Transverse colon (tissue), 4 donors: ENCODE measurements at places on chromosomes 2 and 18. TPM values are rescaled to one million over a fixed set of nuclear protein-coding genes. Genes with fewer than 3 reads are reported as not detected.

GRCh38 chr2:184599054-184599871, 934 bp downstream of the ZNF804A start:
- H3K36me3 ChIP-seq, result no peaks in the 10 kb centered on the region
- no peak for DNase-seq
- peak overlapping the region; percentile 25 for H3K27ac ChIP-seq
- H3K4me3 ChIP-seq, result peak overlapping the region; percentile 52

DNA sequence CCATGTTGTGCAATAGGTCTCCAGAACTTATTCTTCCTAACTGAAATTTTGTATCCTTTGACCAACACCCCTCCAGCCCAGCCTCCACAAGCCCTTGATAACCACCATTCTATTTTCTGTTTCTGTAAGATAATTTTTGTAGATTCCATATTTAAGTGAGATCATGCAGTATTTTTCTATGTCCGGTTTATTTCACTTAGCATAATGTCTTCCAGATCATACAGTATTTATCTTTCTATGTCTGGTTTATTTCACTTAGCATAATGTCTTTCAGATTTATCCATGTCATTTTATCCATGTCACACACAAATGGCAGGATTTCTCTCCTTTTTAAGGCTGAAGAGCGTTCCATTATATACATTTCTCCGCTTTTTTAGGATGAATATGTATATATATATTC, 24.4 kb upstream of the ONECUT2 start:
- H3K4me3 ChIP-seq, result no peak overlapping the region
- H3K36me3 ChIP-seq, result no peaks in the 10 kb centered on the region
- no peak for DNase-seq
- H3K4me1 ChIP-seq, result no peaks in the 10 kb centered on the region
- no peak overlapping the region for H3K27ac ChIP-seq
- peaks cover 47% of the 10 kb centered on the region for H3K27me3 ChIP-seq

DNA sequence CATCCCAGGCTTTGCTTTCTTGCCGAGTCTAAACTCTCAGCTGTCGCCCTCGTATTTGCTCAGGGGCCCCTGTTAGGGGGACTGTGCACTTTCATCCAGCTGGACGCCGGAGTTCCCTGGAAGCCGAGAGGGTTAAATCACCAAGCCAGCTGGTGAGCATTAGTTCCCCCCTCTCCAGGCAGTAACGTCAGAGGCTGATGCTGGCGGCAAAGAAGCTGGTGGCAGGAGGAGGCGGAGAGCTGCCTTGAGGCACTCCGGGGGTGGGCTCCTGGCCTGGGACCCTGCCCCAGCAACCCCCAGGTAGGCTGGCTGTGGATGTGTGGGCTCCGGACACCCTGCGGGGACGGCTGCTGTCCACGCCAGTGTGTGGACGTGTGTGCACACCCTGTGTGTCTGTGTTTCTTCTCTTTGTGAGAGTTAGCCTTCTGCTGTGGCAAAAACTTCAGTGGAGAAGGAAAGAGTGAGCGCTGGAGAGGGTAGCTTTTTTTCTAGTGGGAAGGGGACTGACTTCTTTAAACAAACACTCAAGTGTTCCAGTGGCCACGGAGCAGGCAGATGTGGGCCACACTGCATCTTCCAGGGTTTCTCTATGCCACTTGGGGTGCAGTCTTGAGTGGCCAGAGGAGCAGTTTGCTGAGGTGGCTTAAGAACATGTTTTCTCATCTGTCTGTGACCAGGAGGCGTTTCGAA, 84.7 kb downstream of the GLI2 start:
- H3K4me3 ChIP-seq, result no peak overlapping the region
- H3K27ac ChIP-seq, result peak overlapping the region; percentile 72
- H3K36me3 ChIP-seq, result no peaks in the 10 kb centered on the region
- H3K4me1 ChIP-seq, result no peaks in the 10 kb centered on the region
- H3K27me3 ChIP-seq, result no peaks in the 10 kb centered on the region

GRCh38 chr2:624096-624495, 53.1 kb downstream of the TMEM18 start:
- no peaks in the 10 kb centered on the region for H3K4me1 ChIP-seq
- DNase-seq, result no peak
- H3K4me3 ChIP-seq, result no peak overlapping the region

GRCh38 chr2:52563151-52563550, 1204.5 kb upstream of the CHAC2 start:
- no peak for DNase-seq
- H3K36me3 ChIP-seq, result no peaks in the 10 kb centered on the region
- H3K4me1 ChIP-seq, result no peaks in the 10 kb centered on the region
- no peak overlapping the region for H3K4me3 ChIP-seq
- no peaks in the 10 kb centered on the region for H3K27me3 ChIP-seq
- H3K27ac ChIP-seq, result no peak overlapping the region

DNA sequence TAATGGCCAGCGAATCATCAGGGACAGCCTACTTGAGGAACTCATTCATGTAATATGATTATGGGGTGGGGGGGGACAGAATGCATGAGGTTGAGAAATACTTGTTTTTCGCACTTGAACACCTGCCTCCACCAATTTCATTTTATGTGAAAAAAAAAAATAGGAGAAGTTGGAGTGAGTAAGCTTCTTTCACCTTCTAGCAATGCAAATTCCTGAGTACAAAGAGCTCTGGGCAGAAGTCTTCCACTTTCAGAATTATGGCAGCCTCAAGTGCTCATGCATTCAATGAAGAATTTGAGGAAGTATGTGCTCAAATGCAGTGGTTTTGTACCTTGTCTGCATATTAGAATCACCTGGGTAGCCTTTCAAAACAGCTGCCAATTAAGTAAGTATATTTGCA, 40.1 kb upstream of the GPD2 start:
- no peaks in the 10 kb centered on the region for H3K36me3 ChIP-seq
- no peaks in the 10 kb centered on the region for H3K27me3 ChIP-seq

- no peaks in the 10 kb centered on the region for H3K4me1 ChIP-seq
- H3K27ac ChIP-seq, result no peak overlapping the region
- H3K36me3 ChIP-seq, result no peaks in the 10 kb centered on the region
Observed at GRCh38 chr2:218927422-218927821, 32.0 kb upstream of the CDK5R2 start.

- no peaks in the 10 kb centered on the region for H3K36me3 ChIP-seq
- no peak for DNase-seq
- no peaks in the 10 kb centered on the region for H3K27me3 ChIP-seq
- H3K27ac ChIP-seq, result no peak overlapping the region
Observed at GRCh38 chr18:77218642-77219041, 31.0 kb upstream of the GALR1 start.

DNA sequence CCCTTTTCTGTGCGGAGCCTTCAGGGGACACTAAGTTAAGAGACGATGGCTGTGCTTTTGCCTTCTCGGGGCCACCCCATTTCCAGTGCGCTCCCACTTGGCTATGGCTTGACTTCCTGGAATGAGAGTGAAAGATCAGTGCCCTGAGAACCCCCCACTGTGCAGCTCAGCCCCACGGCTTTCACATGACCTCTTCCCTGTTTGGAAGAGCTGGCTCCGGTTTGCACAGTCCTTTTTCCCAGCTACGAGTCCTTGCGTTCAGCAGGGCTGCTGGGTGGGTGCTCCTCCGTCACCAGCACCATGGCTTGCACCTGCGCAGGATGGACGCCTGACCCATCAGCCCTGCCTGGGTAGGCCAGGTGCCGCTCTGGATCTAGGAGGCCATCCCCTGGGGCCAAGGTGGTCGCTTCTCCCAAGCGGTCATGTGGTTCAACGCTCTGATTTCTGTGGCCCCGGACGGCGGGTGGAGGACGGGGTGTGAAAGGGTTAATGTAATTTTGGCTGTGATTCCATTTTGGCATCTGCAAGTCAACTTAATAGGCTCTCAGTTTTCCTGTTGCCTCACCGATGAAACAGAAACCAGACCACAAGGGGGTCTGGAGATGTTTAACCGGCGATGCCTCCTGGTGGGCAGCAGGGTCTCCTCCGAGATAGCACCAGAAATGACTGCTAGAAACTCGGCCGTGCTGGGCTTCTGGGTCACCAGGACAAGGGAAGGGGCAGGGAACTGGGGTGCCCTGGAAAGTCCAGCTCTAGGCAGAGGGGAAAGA, 113.1 kb upstream of the HAAO start:
- H3K36me3 ChIP-seq, result no peaks in the 10 kb centered on the region
- no peaks in the 10 kb centered on the region for H3K27me3 ChIP-seq
- H3K27ac ChIP-seq, result peak overlapping the region; percentile 79
- no peak for DNase-seq
- H3K4me1 ChIP-seq, result peaks cover 41% of the 10 kb centered on the region

- no peak overlapping the region for H3K27ac ChIP-seq
- no peak overlapping the region for H3K4me3 ChIP-seq
- no peak for DNase-seq
- H3K4me1 ChIP-seq, result no peaks in the 10 kb centered on the region
- no peaks in the 10 kb centered on the region for H3K27me3 ChIP-seq
Observed at GRCh38 chr2:28004086-28004485, 113.6 kb downstream of the BABAM2 start.

GRCh38 chr2:239535413-239536144, 134.8 kb upstream of the HDAC4 start:
- no peaks in the 10 kb centered on the region for H3K36me3 ChIP-seq
- DNase-seq, result no peak
- no peaks in the 10 kb centered on the region for H3K27me3 ChIP-seq

Gene PLA2R1
- total RNA-seq, result 1.4 TPM

Gene ALLC
- not detected for total RNA-seq

Gene NDC80
- 0.96 TPM for total RNA-seq
